AML-193 (cell line): ENCODE measurements at places on chromosomes 5 and 9.

- DNase-seq: no peak
Measured at GRCh38 chr9:14405176-14405706, 91.3 kb upstream of the NFIB start.

- DNase-seq: peak; percentile 74
Measured at GRCh38 chr9:4750023-4750673, 9.1 kb upstream of the AK3 start.

GRCh38 chr5:129271308-129271707, 176.8 kb downstream of the ISOC1 start:
- DNase-seq: no peak

GRCh38 chr9:123763910-123764588, 165.9 kb downstream of the DENND1A start:
- DNase-seq: no peak

DNA sequence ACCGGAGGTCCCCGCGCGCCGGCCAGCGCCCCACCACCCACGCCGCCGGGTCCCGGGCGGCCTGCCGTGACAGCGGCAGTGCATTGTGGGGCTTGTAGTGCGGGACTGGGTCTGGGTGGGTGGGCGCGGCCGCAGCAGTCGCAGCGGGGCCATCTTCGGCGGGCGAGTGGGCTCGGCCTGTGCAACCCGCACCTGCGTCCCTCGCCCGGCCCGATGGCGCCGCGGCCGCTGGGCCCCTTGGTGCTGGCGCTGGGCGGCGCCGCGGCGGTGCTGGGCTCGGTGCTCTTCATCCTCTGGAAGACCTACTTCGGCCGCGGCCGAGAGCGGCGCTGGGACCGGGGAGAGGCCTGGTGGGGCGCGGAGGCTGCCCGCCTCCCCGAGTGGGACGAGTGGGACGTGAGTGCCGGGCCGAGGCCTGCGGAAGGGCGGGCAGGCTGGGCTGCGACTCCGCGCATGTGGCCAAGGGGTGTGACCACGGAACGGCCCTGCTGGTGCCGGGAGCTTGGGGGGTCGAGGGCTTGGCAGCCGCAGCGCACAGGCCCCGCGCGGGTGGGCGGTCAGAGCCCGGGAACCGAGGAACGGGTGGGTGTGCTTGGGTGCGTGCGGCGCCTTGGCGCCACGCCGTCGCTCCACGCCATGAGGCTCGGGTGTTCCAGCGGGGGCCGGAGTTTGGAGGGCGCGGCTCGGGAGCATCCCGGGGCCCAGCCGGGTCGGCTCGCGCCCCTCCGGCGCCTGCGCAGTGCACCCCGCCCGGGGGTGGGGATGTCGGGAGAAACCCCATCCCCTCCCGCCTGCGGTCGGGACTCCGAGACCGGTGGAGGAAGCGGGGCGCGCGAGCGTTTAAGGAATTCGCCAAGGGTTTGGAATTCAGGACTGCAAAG, at the start of gene ARL10:
ARL10 (plus strand) TSS at position 137 of the 881 bp plus-strand sequence; CDS start at position 214, 77 bp downstream.
- no peak for DNase-seq

DNA sequence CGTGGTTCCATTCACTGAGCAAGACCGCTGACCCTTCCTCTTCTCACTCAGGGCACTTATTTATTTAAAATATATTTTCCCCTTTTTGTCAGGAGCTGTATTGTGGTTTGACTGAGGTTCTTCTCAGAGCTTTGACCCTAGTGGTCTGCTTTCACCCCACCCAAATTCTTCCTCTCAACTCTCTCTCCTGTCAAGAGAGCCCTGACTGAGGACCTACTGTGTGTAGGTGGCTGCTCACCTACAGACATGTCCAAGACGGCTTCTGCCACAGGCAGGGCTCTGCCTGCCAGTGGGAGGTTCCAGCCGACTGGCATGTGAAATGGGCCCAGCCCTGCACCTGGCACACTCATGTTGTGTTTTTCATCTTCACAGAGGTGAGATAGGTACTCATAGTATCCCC, 5.2 kb downstream of the DCANP1 start:
- DNase-seq: no peak

DNA sequence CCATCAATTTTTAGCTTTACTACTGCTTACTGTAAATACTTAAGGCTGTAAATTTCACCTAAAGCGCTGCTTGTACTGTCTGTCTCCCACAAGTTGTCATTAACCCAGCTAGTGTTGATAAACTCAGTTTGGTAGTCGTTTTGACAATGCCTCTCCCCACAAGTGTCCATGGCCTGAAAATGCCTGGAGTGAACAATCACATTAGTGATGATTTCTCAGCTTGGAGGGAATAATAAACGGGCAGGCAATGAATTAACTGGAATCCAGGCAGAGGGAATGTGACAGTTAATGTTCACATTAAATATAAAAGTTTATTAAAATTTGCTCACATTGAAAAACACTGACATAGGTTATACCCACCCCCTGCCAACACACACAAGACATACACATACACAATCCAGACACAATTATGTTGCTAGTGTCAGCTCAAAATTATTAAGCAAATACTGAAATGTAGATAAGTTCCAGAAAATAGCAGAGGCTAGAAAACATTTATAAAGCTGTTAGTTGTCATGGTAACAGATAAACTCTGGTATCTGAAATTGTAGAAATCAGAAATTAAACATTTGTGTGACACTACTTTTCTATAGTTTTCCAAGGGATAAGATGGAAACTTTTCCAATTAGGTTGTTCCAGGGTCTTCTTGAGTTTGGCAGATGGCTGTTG, 341.9 kb downstream of the DIRAS2 start:
- DNase-seq: no peak

GRCh38 chr5:176734756-176735342, 75.5 kb upstream of the UNC5A start:
- no peak for DNase-seq

DNA sequence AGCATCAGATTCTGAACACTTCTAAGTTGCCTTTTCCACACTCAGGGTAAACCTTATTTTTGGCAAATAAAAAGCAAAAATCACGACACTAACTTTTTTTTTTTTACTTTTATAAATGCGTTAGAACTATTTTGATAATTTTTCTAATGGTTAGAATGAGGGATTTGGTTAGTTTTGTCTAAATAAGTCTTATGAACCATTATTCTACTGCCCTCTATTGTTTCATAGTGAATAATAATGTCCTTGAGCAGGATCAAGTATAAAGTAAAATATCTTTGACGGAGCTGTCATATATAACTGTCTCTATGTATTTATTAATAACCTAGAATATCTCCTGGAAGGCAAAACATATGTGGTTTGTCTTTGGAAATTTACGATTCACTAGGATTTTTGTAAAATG, 631.8 kb downstream of the GABRG2 start:
- no peak for DNase-seq

DNA sequence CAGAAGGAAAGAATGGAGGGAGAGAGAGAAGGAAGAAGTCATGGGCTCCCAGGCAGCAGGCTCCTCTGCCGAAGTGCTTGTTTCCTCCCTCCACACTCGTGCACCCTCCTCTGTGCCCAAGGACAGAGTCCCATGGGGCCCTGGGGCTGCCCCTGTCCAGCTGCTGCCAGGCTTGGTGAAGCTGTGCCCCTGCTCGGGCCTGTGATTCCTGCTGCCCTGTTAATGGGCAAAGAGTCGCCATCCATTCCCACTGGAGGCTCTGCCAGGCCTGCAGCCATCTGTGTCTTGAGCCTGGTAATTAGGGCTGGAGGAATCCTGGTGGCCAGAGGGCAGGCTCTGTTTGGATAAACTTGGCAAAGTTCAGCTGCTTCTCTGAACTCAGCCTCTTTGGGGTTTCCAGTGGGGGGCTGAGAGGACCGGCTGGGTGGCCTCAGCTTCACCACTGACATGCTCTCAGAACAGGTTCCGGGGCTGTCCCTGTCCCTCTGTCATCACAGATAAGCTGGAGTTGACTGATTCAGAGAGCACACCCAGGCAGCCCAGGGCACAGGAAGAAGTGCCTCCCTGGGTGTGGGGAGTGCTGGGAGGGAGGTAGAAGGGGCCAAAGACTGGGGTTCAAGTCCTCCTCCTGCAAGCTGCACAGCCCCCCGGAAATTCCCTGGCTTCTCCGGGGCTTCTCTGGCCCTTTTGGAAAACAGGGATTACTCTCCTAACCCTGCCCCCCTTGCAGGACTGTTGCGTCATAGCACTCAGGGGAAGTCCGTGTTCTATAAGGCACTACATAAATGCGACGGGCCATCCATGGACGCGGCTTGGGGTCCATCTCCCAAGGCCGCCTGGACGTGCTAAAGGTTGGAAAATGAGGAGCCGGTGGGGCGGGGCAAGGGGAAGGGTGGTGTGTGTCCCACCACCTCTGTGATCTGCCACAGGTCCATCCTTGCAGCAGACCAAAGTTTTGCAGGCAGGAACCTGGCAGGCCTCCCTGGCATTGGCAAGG, 154.8 kb downstream of the PAX5 start:
- no peak for DNase-seq

GRCh38 chr9:90140131-90140818, 502.3 kb downstream of the DIRAS2 start:
- DNase-seq: no peak

DNA sequence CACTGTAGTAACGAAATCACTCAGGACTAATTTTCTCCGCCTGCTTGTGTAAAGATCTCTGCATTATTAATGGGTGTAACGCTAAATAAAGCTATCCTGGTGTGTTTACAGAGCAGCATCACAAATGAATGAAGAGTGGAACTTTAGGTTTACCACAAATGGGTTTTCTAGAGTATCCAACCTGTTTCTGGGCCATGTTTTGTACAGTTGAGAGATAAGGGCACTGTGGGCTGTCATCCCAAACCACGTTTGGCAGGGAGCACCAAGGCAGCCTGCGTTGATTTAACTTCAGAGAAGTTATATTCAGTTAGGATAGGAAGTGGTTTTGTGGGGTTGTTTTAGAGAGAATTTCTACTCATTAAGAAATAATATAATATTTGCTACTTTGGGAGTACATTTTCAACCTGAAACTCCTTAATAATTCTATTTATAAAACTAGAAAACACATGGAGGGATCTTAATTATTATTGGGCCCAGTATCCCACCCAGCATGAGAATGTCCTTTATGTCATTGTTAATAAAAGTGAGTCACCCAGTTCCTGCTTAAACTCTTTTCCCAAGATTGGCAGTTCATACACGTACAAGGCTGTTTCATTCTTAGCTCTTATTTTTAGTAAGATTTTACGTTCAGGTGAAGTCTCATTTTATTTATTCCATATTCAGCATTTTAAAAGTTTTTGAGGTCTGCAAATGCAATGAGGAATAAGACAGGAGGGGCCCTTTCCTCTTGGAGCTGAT, 8.0 kb downstream of the KCNN2 start:
- no peak for DNase-seq

DNA sequence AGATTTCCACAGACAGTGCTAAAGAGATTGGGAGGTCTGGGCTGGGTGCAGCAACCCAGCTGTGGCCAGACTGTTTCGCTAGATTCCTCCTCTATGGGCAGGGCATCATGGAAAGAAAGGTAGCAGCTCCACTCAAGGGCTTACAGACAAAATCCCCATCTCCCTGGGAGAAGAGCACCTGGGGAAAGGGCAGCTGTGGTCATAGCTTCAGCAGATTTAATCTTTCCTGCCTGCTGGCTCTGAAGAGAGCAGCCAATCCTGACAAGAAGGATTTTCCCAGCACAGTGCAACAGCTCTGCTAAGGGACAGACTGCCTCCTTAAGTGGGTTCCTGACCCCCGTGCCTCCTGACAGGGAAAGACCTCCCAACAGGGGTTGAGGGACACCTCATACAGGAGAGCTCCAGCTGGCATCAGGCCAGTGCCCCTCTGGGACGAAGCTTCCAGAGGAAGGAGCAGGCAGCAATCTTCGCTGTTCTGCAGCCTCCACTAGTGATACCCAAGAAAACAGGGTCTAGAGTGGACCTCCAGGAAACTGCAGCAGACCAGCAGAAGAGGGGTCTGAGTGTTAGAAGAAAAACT, 1379.3 kb upstream of the ACO1 start:
- DNase-seq: peak; percentile 1

GRCh38 chr5:108381954-108382783, at the start of gene FBXL17:
FBXL17 (minus strand) TSS chr5:108382098.
- DNase-seq: peak; percentile 91
